Esophagus muscularis mucosa (tissue), 4 donors: ENCODE measurements at places on chromosomes 4 and X. TPM values are rescaled to one million over a fixed set of nuclear protein-coding genes. Genes with fewer than 3 reads are reported as not detected.

DNA sequence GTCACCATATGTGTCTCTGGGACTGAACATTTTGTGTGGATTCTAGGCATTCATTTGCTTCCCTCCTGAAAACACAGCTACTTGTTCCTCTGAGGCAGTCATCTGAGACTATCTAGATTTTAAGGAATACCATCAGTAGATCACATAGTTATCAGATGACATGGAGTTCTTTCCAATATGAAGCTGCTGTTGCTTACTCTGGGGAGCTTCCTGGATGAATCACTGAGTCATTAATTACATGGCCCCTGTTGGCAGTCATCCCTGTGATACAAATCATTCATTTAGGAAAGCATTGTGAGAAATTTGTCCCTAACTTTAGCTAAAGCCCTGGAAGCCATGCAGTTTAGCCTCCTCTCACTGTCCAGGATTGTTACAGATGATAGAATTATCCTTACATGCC is 98.2 kb upstream of the ARSJ start:
- no peak for DNase-seq

GRCh38 chr4:138616775-138617174 is 374.6 kb upstream of the SLC7A11 start:
- no peak for DNase-seq

DNA sequence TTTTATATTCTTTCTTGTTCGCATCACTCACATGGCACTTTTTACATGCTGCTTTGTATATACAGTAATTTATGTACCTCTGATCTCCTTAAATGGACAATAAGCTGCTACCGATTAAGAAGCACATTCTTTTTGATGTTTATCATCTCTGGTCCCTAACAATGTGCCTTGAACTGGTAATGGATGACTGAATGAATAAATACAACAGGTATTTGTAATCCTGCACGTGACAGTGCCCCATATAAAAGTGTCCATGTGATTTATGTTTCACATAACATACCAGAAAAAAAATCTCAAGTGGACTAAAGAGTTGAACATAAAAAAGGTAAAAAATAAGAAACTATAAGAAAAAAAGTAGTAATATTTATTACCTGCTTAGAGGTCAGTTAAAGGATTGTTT is 7.7 kb upstream of the SLAIN2 start:
- no peak for DNase-seq

DNA sequence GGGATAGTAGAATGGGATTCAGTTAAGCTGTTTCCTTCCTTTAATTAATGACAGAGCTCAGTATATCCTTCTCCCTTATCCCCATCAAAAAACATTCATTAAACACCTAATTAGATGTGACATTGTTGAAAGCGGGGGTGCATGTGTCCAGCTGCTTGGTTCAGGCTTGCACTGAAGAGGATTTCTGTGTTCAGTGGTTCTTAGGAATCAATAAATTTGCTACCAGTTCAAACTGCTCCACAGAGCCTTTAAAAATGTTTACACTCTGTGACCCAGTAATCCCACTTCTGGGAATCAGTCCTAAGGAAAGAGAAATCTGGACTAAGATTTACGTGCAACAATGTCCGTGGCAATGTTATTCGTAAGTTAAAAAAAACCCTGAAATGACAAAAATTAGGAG is 7.2 kb upstream of the TMEM255A start:
- no peak for DNase-seq

DNA sequence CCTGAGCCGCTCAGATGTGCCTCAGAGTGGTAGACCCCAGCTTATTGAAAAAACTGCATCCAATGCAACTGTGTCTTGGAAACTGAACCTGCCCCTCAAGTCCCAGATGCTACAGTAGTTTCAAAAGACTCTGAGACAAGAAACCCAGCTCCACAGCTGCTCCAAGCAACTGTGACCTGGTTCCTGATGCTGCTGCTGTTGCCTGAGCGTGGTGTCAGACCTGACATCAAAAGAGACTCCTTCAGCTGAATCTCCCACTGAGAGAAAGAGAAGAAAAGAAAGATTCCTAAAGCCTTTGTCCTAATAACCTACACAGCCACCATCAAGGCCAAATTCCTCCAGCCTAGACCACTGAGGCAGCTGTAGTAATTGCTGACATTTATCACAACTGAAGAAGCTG is 630.1 kb downstream of the STIM2 start:
- no peak for DNase-seq

- no peak for DNase-seq
Observed at GRCh38 chr4:164304861-164305260, 449.1 kb upstream of the SMIM31 start.

DNA sequence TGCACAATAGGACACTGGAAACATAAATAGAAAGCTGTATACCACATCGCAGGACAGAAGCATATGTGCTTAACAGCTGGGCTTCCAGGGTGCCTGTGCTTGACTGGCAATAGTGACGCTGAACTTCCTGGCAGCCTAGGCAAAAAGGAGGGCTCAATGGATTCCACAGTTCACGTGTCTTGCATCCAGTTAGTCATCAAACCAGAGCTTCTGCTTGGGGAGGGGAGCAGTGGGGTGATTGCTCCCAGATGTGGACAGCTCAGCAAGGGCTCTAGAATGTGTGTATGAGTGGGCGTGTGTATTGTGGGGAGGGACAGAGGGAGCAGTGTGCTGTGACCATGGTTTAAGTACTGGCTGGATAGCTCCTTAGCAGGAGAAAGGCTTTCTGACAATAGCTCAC is 2.3 kb downstream of the PRRG3 start:
- no peak for DNase-seq

GRCh38 chrX:2450681-2451080 is 50.1 kb downstream of the DHRSX start:
- no peak for DNase-seq

- no peak for DNase-seq
Observed at GRCh38 chr4:123060039-123060770, 137.8 kb upstream of the NUDT6 start.

- DNase-seq: no peak
Observed at GRCh38 chr4:158617956-158618355, 53.7 kb downstream of the C4orf46 start.

DNA sequence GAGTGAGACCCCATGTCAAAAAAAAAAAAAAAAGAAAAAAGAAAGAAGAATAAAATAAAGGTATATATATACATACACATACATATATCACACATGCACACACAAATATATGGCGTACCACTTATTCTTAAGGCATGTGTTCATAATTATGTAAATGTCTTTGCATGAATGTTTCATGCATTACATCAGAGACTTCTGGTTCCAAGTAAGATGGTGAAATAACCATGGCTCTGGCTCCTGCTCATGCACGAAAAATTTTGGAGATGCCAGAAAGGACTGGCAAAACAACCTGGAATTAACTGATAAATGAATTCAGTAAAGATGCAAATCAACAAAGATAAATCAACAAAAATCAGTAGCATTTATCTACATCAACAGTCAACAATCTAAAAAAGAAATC is 19.7 kb upstream of the FHIP1A start:
- no peak for DNase-seq

DNA sequence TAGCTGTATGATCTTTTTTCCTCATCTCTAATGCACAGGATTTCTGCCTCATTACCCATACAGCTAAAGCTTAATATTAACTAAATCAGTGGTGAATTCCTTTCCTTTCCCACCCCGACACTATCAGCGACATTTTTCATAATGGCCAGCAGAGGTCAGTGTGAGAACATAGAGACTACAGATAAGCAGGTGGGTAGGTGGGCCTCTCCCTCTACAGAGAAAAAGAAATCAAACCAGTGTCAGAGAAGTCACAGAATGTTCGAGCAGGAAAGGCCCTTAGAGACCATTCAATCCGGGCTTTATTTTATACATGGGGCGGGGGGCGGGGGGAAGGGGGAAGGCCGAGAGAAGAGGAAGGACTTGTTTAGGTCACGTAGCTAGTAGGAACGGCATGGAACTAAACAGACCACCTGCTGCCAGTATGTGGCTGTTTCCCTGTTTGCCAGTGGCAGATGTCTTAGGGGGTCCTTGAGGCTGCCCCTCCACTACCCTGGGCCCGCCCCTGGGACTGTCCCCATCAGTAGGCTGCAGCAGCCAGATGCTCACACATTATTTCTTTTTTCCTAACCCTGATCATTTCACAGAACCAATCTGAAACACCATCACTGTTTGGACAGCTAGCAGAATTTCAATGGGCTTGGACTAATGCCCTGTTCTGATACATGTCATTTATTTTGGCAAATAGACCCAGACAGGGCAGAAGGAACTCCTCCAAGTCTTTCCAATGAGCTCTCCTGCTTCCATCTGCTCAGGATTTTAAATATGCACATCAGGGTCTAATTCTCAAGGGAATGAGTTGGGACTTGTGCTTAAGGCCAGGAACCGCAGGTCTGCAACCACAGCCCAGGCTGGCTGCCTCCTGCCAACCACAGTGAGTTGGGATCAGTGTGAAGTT is 133.4 kb downstream of the ATG4A start:
- DNase-seq: no peak

DNA sequence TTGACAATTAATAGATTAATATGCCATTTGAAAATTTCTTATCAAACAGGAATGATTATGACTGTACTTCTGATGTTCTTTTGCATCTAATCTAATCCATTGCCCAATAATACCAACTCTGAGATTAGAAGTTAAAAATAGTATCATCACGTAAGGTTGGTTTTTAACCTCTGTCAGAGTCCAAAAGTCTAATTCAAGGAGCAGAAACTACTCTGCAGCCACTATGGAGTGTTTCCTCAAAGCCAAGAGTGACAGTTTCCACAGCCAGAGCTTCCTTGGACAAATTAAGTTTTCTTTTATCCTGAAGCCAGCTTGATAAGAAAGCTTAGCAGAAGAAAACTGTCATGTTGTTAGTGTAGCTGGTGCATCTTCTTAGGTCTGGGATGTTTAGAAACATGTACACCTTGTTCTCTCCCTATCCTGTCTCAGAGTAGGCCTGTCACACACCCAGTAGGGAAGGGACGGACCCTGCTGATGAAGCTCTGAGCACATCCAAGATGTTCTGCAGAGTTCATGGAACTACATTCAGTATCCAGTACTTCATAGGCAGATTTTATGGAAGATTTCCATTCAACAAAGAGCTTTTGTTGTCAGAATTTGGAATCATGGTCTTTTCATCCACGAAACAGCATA is 20.4 kb upstream of the PI4K2B start:
- DNase-seq: no peak

GRCh38 chrX:154714925-154715324 is 36.0 kb downstream of the GAB3 start:
- DNase-seq: no peak

DNA sequence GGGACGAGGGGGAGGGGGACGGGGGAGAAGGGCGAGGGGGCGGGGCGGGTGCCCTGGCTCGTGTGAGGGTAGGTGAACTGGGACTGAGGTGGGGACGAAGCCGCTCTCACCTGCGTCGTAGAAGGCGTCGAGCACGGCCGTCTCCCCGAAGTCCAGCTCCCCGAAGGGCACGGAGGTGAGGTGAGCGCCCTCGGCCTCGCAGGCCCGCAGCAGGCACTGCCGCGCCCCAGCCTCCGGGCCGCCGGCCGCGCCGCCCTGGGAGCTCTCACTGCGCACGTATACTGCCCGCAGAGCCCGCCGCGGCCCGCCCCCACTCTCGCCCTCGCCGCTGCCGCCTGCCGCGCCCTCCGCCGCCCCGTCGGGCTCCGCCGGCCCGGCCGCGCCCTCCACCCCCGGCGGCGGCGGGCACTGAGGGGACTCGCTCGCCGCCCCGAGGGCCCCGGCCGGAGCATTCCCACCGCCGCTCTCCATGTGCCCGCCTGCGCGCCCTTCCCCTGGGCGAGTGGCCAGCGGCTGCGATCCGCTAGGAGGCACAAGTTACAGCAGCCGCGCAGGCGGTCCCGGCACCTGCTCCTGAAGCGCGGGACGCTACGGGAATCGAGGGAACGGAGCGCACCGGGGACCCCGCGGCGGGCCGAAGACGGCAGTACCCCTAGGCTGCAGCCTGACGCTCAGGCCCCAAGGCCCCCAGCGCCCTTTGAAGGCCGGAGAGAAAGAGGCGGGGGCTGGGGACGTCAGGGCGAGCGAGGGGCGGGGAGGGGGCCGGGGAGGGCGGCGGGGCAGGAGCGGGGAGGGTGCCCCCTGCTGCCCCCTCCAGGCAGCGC is at the start of gene MAP3K15:
TSS of gene MAP3K15 (minus strand) at position 718 of the 824 bp plus-strand sequence. CDS start at position 471, 247 bp downstream.
- no peak for DNase-seq

DNA sequence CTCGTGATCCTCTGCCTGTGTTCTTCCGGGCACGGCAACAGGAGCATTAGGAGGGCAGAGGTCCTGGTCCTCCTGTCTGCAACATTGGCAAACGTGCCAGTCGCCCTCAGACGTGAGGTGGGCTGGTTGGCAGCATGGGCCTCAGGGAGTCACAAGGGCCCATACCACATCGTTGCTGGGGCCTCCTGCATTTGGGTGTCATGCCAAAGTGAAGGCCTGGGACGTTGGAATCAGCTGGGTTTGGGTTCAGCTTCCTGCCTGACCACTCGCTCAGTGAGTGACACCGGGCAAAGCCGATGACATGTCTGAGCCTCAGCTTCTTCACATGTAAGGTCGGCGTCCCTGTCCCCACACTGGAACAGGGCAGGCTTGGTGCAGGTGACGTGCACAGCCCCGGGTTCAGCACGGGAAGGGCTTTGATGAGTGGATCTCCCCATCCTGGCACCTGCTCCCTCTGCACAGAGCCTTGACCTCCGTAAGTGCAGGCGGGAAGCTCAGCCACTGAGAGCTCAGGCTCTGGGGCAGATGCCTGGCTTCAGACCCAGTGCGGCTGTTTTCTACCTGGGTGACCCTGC is 91.6 kb downstream of the PSAPL1 start:
- no peak for DNase-seq

DNA sequence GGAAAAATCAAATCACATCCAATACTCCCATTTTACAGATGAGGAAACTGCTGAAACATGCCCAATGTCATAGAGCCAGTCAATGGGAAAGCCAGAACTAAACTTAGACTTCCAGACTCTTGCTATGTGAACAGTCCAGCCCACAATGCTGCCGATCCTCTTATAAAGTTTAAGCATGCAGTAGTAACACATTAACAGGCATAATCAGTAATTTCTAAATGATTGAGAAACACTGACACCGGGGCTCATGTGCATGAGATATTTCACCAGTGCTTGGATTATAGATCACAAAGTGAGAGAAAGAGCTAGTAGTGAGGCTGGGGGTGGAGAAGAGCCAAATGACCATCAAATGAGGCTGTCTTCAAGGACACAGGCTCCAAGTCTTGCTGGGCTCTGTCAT is 2.5 kb downstream of the BDH2 start:
- DNase-seq: no peak

DNA sequence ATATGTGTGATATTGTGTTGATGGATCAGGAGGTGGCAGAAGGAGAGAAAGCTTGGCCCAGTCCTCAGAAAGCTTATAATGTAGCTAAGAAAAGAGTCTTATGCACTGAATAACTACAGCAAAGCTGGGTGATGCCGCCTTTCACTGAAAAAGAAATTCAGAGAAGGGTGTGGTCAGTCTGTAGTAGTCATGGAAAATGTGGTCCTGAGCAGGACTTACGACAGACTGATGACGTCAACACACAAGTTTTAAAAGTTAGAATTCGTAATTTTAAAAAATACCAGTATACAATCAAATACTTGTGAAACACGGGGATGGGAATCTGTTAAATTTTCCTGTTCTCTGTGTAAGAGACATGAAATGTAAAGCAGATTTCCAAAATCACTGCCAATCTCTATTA is 87.0 kb upstream of the RAPGEF2 start:
- DNase-seq: no peak

The SLC9B1 gene
- total RNA-seq: 0.29 TPM

The CT45A2 gene
- not detected for total RNA-seq

The TREX2 gene
- total RNA-seq: not detected

The SPOCK3 gene
- 5.0 TPM for total RNA-seq

The PLAC8 gene
- total RNA-seq: 1.4 TPM

The GPR143 gene
- total RNA-seq: not detected
